ENCODE measurements at places on chromosomes 1 and 21. TPM values are rescaled to one million over a fixed set of nuclear protein-coding genes. Genes with fewer than 3 reads are reported as not detected.

The LCE2B gene
- not detected for total RNA-seq

The ANGPTL1 gene
- 15.3 TPM for total RNA-seq

DNA sequence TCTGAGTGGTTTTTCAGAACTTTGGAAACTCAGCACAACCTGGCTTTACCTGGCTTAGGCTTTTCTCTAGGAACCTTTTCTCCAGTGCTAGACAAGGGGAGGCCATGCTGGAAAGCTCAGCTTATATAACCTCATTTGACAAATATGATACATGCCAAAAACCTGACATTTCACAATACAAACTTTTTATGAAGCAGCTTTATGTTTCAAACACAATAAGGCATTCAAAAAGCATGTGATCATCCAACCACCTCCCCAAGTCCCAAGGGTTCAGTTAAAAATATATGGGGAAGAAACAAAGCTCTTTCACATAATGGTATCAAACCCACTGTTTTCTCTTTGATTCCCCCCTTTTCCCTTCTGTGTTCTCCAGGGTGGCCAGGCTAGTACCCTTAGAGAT is 63.7 kb downstream of the ZC3H11B start:
- no peak for DNase-seq

GRCh38 chr1:20165522-20165951 is 20.4 kb upstream of the UBXN10 start:
- no peak for DNase-seq

DNA sequence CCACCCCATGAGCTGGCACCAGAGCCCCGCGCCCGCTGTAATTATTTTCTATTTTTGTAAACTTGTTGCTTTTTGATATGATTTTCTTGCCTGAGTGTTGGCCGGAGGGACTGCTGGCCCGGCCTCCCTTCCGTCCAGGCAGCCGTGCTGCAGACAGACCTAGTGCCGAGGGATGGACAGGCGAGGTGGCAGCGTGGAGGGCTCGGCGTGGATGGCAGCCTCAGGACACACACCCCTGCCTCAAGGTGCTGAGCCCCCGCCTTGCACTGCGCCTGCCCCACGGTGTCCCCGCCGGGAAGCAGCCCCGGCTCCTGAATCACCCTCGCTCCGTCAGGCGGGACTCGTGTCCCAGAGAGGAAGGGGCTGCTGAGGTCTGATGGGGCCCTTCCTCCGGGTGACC is 19.1 kb downstream of the RNF223 start:
- no peak for DNase-seq

GRCh38 chr1:230976825-230977747 is 1.6 kb downstream of the TTC13 start:
- DNase-seq, result no peak

DNA sequence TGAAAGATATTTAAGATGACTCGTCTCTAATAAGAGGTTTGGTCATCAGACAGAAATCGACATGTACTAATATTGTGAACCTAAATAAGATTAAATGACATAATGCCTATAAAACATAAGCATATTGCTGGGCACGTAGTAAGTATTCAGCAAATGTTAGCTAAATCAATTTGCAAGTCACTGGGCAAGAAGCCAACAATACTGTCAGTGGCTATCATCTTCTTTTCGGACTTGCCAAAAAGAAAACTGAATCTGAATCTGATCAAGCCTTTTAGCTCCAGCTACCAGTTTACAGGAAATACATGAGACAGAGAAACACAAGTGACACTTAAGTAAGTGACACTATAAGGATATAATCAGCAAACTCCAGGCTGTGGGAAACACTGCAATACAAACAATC is 46.0 kb downstream of the RPL5 start:
- no peak for DNase-seq

All from spinal cord (tissue), 10 donors.